ENCODE measurements at places on chromosomes 4 and X. TPM values are rescaled to one million over a fixed set of nuclear protein-coding genes. Genes with fewer than 3 reads are reported as not detected.

TMEM150C gene
- total RNA-seq: 2.6 TPM

UBQLN2 gene
- 26.7 TPM for total RNA-seq

CFAP47 gene
- 0.20 TPM for total RNA-seq

DNA sequence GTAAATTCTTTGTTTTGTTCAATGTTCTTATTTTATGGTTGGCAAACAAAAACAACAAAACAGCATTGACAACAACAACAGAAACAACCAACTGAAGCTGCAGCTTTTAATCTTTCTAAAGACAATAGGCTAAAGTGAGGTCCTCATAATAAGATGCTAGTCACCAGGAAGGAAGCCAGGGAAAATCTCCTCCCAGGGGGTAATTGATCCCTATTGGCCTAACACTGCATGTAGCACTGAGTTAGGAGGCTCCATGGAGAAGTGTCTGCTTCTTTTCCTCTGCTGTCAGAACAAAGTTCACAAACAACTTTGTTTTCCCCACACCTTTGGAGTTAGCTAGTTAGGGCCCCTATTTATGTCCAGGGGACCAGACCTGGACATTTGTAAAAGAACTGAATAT is 4.7 kb upstream of the LRAT start:
- H3K36me3 ChIP-seq: no peaks in the 10 kb centered on the region
- no peaks in the 10 kb centered on the region for H3K4me1 ChIP-seq
- DNase-seq: no peak
- H3K27ac ChIP-seq: no peak overlapping the region
- peaks cover 11% of the 10 kb centered on the region for H3K27me3 ChIP-seq

DNA sequence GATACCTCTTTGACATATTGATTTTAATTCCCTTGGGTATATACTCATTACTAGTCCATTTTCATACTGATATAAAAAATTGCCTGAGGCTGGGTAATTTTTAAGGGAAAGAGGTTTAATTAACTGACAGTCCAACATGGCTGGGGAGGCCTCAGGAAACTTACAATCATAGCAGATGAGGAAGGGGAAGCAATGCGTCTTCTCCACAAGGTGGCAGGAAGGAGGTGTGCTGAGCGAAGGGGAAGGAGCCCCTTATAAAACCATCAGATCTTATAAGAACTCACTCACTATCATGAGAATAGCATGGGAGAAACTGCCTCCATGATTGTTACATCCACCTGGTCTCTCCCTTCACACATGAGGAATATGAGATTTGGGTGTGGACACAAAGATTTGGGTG is 42.4 kb downstream of the MSX1 start:
- no peak for DNase-seq
- H3K27me3 ChIP-seq: no peaks in the 10 kb centered on the region
- H3K4me3 ChIP-seq: no peak overlapping the region
- H3K27ac ChIP-seq: no peak overlapping the region
- no peaks in the 10 kb centered on the region for H3K4me1 ChIP-seq

- H3K27me3 ChIP-seq: no peaks in the 10 kb centered on the region
- no peaks in the 10 kb centered on the region for H3K4me1 ChIP-seq
- H3K36me3 ChIP-seq: no peaks in the 10 kb centered on the region
- no peak for DNase-seq
- H3K27ac ChIP-seq: no peak overlapping the region
- H3K4me3 ChIP-seq: no peak overlapping the region
These were observed 71.7 kb downstream of the ANXA10 start for GRCh38 chr4:168164045-168164444.

- peaks cover 2% of the 10 kb centered on the region for H3K36me3 ChIP-seq
- no peaks in the 10 kb centered on the region for H3K27me3 ChIP-seq
- peak overlapping the region; percentile 84 for H3K27ac ChIP-seq
- no peak for DNase-seq
- H3K4me3 ChIP-seq: peak overlapping the region; percentile 79
These were observed 476 bp upstream of the GDI1 start for GRCh38 chrX:154436374-154436982.

DNA sequence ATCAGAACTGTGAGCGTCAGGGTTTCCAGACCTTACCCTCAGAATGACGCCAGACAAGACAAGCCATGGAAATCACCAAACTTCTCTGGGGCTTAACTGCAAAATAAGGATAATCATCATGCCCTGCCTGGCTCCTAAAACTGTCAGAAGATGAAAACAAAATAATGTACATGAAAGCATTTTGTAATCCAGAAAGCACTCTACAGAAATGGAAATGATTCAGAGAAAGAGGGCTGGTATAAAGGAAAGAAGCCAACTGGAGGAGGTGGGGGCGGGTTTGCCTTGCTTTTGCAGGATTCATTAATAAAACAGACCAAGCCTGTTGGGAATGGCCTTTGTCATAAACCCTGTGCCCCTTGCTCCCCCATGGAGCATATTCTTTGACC is 47.3 kb downstream of the SEPSECS start:
- no peaks in the 10 kb centered on the region for H3K36me3 ChIP-seq
- no peak overlapping the region for H3K4me3 ChIP-seq
- H3K27me3 ChIP-seq: no peaks in the 10 kb centered on the region
- no peaks in the 10 kb centered on the region for H3K4me1 ChIP-seq
- no peak for DNase-seq
- no peak overlapping the region for H3K27ac ChIP-seq

DNA sequence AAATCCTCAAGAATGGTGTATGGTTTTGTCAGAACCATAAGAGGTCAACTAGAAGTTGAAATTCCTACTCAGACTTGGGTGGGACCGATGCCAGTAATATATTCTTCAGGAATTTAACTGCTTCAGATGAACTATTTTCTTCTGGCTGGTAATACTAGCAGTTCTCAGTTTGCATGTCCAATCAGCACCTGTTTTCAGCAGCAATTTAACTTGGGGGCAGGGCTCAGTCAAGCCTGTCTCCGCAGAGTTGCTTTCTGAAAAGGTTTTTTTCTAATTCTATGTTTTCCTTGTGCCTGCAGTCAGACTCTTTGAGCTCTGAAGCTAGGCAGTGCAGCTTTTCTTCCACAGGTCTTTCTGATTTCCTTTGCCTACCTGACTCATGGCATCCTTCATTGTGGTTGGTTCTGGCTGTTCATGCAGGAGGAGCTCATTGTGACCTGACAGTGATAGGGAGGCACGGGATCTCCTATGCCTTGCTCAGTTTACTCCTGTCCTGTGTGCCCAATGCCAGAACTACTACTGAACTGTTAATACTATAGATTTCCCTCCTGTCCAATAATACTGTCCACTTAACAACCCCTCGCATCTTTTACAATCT is 17.3 kb upstream of the FMR1 start:
- H3K36me3 ChIP-seq: no peaks in the 10 kb centered on the region
- no peaks in the 10 kb centered on the region for H3K4me1 ChIP-seq
- H3K4me3 ChIP-seq: no peak overlapping the region
- H3K27ac ChIP-seq: no peak overlapping the region

Data from psoas muscle (tissue), 8 donors.